AG08396 (cell line): ENCODE measurements at places on chromosomes 5 and 9.

DNA sequence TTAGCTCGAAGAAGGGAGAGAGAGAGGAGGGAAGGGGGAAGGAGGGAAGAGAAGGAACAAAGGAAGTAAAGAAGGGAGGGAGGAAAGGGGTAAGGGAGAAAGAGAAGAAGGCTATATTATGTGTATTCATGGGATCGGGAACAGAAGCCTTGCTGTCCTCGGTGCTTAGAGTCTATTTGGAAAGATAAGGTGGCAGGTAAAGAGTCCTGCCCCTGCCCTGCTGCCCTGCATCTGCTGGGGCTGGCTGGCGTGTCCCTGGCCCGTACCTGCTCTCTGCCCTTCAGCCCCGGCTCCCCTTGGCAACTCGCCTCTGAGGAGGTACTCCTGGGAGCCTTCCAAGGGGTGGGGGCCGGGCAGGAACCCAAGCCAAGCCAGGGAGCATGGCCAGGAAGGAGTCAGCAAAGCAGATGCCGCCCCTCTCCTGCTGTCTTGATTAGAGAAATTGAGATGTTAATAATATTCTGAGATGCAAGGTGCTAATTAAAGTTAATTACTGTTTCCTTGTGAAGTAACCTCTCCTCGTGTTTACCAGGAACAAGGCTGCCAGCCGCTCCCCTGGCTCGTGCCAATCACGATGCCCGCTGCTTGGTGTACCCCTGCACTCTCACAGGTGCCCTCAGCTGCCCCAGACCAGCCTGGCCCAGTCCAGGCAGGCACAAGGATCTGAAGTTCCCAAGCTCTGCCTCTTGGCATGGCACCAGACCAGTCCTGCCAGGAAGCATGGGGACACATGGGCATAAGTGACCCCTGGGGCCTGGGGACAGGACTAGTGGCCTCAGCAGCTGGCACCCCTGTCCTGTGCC, 36.6 kb downstream of the PCDH1 start:
- no peak for DNase-seq

DNA sequence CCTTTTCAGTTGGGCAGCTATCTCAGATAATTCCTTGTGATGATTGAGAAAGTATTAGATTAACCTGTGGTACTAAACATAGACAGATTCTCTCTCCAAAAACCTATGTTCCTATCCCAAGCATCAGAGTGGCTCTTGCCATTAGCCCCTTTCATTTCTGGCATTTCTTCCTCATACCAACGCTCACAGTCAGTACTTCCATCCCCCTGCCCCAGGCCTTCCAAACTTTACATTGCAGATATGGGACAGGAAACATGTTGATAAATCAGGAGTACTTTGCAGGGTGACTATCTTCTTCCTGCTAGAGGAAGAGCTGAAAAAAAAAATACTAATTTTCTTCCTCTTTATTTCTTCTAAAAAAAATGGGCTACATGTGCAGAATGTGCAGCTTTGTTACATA, 442.6 kb upstream of the RGMB start:
- no peak for DNase-seq

DNA sequence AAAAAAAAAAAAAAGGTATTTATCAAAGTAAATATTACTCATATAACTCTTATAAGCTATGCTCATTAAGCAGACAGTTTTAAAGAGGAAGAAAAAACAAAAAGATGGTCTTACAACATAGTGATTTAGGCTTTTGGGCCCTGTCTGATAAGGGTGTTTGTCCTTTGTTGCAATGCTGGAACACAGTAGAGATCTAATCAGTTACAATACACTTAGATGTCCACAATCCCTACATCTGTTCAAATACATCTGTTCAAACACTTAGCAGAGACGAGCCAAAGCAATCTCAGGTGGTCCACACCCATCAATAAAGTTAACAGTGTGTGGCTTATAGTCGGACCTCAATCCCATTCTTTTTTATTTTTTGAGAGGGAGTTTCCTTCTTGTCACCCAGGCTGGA, 11.0 kb downstream of the PRXL2C start:
- DNase-seq, result no peak

DNA sequence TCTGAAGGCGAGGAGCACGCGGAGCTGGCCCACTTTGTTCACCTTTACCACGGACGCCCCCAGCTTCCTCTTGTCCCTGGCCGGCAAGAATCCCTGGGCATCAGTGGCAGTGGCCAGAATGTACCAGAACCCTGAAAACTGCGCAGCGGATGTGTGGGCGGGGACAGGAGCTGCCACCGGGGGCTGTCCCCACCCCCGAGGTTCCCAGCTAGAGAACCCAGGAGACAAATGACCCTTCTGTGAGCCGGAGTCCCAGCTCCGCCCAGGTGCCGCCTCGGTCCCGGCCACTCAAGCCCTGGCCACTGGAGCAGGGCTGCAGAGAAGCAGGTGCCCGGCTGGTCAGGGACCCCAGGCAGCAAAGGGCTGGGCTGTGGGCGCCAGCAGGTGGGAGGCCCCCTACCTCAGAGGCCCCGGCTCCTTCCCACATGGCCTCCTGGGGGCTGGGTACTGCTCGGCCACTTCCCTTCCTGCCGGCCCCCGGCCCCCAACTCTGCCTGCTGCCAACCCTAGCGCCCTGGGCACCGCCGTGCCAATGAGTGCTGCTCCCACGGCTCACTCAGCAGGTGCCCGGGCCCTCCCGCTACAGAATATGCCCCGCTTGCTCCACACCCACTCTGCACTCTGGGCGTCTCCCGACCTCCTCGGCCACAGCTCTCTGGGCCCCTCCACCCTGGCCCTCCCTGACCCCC, 713 bp downstream of the LCN10 start:
- no peak for DNase-seq

GRCh38 chr9:79395755-79396154, 176.0 kb upstream of the TLE4 start:
- DNase-seq, result no peak

- DNase-seq, result no peak
Observed at GRCh38 chr9:135439916-135440315, 39.7 kb upstream of the PPP1R26 start.

GRCh38 chr9:136273244-136273865, 27.7 kb upstream of the QSOX2 start:
- no peak for DNase-seq

DNA sequence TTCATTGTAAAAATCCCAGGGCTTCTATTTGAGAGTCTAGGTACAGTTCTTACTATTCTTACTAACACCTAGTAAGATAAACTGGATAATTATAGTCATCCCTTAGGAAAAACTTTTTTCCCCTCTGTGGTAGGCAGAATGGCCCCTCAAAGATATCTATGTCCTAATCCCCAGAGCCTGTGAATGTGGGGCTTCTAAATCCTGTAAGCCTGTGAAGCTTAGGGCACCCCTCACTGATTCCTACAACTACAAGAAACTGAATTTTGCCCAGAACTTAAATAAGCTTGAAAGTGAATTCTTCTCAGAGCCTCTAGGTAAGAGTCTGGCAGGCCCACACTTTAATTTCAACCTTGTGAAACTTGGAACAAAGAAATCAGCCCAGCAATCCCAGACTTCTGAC, 130.1 kb upstream of the ACOT12 start:
- DNase-seq, result no peak

DNA sequence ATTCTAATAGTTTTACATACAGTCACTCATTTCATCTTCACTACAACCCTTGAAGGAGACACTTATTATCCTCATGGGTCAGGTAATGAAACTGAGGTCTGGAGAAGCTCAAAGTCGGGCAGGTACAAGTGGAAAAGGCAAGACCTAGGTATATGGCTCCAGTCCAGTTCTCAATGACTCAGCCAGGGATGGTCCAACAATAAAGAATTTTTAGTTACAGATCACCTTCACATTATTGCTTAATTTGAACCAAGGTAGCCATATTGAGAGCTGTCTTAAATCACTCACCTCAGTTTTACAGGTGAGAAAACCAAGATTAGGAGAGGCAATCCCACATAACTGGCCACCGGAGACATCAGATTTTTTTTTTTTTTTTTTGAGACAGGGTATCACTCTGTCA, 55.4 kb downstream of the PTPN3 start:
- no peak for DNase-seq

- DNase-seq, result no peak
Observed at GRCh38 chr9:116476935-116477381, 210.1 kb upstream of the TRIM32 start.

DNA sequence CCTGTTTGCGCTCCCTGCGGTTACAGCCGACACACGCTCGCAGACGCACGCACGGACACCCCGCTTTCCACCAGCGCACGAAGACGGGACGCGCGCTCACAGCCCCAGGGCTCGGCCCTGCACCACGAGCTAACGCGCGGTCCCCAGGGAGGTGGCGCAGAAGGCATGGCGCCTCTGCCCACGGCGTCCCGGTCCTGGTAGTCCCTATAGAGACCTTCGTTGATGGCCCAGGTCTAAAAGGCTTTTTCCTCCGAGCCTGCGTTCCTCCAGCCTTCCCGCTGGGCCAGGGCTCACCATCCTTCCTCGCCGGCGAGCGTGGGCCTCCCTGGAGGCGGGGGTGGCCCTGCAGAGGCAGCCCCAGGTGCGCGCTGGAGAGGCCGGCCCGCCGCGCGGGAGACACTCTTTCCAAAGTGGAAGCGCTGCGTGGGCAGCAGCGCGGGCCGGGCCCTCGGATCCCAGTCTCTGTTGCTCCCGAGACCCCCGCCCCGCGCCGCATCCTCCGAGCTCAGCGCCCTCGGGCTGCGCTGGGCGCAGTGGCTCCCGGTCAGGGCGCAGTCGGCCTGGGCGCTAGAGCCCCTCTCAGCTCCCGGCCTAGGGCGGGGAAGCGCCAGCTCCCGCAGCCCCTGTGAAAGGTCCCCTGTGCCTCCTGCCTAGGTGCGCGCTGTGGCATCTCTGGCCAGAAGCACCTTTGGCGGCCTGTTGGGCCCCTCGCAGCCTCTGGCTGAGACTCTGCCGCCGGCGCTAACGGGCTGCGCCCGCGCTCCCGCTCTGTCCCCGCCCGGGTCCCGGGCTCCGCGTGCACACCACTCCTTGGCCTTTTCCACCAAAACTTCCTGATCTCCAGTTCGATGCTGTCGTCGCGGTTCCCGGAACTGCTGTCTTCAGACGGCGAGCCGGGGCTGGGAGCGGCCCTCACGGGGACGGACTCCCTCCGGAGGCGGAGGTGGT, 31.9 kb upstream of the FANCC start:
- no peak for DNase-seq

- DNase-seq, result no peak
Observed at GRCh38 chr5:138783976-138784375, 30.8 kb downstream of the CTNNA1 start.

- DNase-seq, result no peak
Observed at GRCh38 chr9:109161471-109161870, 5.6 kb downstream of the FRRS1L start.

DNA sequence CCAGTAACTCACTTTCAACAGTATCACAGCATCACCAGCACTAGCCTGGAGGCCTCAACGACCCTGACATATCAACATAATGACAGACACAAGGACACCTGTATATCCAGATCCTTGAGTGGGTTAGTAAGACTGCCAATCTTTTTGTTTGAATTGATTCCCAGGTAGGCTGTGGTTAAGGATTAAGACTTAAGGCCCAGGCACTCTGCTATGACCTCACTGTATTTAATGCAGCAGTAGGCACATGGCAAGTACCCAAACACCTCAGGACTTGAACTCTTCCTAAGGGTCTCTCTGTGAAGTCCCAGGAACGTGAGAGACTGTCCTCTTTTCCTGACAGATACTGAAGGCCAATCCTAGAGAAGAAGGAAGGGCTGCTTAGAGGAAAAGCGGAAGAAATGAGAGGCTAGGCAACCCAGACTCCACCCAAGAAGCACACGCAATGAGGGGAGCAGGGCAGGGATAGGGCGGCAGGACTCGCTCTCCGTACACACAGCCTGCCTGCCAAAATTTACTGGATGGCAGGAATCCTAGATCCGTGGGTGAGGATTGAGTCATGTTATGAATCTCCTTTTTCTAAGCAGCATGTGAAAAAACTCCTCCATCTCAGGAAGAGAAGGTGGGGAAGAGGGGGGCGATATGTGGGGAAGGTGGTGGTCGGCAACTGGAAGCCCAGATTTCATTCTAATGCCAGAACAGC, 93.4 kb downstream of the SIL1 start:
- DNase-seq, result peak; percentile 95

GRCh38 chr5:54671111-54671531, 153.6 kb downstream of the SNX18 start:
- no peak for DNase-seq

GRCh38 chr5:111278858-111279504, 54.8 kb downstream of the CAMK4 start:
- peak; percentile 46 for DNase-seq

GRCh38 chr5:40781843-40782409, 16.2 kb downstream of the PRKAA1 start:
- DNase-seq, result peak; percentile 33

- DNase-seq, result no peak
Observed at GRCh38 chr9:91451431-91452270, 28.0 kb upstream of the NFIL3 start.

DNA sequence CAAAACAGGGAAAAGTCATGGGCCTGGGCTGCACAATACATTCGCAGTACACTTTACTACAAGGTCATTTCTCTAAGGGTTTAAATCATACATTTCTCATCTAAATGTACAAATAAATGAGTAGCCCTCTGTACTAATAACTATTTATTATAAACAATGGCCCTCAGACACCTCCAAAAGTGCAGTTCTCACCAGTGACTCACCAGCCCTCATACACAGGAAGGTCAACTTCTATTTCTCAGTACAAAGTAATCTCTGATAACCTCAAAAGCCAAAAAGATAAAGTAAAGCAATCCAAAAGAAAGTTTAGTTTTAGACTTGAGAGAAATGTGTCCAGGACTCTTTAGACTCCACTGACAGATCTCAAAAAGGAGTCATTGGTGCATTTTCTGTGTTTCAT, 1258.1 kb upstream of the CDH6 start:
- DNase-seq, result no peak

- peak; percentile 53 for DNase-seq
Observed at GRCh38 chr9:93577078-93577974, 942 bp downstream of the PHF2 start.

GRCh38 chr9:135216791-135217441, 129.4 kb downstream of the OLFM1 start:
- no peak for DNase-seq

DNA sequence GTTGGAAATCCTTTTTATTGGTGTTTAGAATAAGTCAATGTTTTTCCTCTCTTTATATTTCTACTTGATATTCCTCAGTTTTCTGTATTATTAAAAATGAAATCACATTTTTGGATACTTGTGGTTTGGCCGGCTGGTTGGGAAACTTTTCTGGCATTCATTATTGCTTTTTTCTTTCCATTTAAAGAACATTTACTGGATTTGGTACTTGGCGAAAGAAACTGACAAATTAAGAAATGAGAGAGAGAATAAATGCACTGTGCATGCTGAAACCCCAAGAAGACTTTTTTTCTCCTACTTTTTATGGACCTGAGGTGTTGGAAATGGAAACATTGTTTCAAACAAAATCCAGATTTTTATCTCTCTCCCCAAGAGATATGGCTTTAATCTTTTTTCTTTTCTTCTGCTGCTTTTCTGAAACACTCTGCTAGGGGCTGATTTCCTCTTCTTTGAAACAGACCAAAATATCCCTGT, 128.4 kb downstream of the SNX18 start:
- DNase-seq, result no peak

DNA sequence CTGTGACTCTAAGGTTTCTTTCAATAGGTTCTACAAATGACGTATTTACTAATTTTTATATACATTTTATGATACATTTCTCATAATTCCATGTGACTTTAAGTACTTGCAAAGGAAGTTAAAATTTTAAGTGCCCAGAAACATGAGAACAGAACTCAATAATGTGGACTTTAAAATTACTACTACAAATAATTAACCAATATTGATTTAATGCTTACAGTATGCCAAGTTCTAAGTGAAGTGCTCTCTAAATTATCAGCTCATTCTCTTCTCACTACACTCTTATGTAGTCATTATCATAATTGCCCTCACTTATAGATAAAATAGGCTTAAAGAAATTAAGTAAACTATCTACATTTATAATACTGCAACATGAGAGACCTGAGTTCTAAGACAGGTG, 1690.7 kb upstream of the CDH9 start:
- no peak for DNase-seq

GRCh38 chr9:113543982-113544303, 80.4 kb downstream of the RGS3 start:
- no peak for DNase-seq
